ENCODE measurements at places on chromosomes 4 and X.

DNA sequence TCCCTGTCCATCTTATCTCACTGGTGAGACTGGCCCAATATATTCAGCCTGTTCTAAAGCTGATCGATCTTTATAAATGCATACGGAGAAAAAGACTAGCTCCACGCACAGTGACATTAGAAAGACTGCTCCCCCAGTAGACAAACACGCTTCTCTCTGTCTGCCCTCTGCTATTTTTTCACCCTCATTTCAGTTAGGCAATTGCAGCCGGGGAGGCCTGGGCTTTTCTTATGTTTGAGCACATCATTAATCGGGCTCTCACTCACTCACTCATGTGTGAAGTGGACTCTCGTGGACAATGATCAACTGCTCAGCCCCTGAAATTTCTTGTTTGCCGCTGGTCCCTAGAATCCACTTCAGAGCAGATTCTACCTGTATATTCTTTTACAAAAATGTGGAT is 824.7 kb upstream of the TENM3 start:
- DNase-seq, result no peak

GRCh38 chrX:2360731-2361130 is 140.0 kb downstream of the DHRSX start:
- DNase-seq, result no peak

DNA sequence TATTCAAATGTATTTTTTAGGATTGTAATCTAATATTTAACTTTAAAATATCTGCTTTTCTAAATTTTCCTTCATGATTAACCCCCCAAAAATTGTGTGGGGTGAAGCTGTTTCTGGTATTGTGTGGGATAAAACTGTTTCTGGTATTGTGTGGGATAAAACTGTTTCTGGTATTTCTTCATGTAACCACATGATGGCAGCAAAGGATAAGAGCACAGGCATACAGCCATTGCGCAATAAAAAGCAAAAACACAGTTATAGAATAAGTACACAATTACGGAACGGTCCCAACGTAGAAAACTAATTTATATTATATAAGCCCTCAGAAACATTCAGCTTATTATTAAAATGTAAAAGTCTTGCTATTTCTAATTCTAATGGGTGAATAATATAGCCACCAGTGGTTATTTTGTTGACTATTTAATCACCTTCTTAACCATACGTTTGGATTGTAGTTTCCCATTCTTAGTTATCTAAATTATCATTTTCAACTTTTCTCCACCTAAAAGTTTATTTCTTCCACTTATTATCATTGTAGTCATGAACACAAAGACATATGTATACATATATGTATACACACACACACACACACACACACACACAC is 333.9 kb upstream of the FSTL5 start:
- DNase-seq, result no peak

GRCh38 chrX:148649145-148649795 is 148.9 kb downstream of the AFF2 start:
- no peak for DNase-seq

- DNase-seq, result no peak
Observed at GRCh38 chr4:121338518-121338917, 42.3 kb downstream of the QRFPR start.
